T-helper 17 cell (primary cell): ENCODE measurements at places on chromosomes 11 and 22.

- no peak for DNase-seq
Measured at GRCh38 chr11:123451183-123451781, 21.2 kb downstream of the GRAMD1B start.

DNA sequence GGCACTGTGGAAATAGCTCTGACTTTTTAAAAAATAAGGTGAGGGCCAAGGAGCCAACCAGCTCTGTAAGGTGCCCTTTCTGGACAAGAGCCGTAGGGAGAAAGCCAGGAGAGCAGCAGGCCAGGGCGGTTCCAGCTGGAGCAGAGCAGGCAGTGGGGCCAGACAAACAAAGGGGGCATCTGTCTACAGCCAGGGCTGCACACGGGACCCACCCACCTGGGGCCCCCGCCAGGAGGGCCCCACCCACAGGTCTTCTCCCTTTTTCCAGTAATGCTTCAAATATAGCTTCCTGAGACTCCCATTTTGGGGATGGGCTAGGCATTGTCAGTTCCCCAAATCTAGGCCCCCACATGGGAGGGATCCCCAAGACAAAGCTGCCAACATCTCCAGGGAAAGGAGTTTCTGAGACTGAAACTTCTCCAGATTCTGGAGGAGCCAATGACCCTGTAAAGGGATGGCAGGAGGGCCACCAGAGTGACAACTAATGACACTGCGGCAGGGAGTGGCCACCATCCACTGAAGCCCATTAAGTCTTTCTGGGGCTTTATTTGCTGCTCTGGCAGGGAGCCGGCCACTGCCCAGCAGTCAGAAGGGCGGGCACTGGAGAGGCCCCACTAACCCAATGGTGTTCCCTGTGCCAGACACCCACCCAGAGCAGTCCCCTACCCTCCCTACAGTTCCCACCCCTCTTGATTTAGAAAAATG is 1.9 kb downstream of the ZFTA start:
- DNase-seq = no peak

DNA sequence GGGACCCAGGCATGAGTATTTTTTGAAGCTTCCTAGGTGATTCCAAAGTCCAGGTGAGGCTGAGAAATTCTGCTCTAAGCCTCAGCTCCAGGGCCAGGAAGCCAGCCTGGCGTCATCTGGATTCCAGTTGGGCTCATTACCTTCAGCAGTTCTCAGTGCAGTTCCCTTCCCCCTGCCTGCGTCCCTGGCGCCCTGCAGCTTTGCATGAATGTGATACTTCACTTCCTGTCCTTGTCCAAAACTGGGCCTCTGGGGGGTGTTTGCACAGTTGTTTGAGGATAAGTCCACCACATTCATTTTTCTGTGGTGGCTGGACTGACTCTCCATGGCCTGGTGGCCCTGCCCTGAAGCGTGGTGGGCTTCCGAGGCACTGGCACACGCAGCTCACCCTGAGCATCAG is 98.1 kb downstream of the TENM4 start:
- DNase-seq = no peak

DNA sequence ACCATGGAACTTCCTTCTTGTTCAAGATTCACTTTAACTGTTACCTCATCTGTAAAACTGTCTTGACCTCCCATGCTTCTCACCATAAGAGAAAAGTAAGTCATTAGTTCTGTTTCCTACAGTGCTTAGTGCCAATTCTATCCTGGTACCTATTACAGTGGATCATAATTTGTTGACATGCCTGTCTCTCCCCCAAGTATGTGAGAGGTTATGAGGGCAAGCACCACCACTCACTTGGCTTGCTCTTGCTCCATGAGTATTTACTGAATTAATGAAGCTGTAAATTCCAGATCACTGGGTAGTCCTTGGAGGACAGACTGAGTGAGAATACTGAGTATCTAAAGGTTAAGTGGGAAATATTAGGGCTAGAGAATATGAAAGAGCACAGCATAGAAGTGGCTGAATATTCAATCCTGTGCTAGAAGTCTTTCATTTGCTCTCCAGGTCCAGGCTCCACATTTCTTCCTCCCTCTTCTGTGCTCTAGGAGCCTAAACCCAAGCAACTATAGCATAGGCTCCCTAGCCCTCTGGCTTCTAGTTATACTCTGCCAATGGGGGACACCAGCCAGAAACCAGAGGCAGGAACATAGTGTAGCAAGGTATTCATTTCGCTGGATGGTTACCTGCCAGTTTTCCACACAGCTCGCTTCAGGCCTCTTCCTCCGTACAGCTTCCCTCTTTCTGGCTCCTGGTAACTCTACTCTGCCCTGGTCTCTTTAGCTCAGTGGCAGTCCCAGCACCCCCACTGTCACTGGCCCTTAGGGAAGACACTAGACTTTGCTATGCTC is 118.2 kb upstream of the SLC5A12 start:
- no peak for DNase-seq

- no peak for DNase-seq
Measured at GRCh38 chr11:102479733-102480132, 27.2 kb upstream of the TMEM123 start.

DNA sequence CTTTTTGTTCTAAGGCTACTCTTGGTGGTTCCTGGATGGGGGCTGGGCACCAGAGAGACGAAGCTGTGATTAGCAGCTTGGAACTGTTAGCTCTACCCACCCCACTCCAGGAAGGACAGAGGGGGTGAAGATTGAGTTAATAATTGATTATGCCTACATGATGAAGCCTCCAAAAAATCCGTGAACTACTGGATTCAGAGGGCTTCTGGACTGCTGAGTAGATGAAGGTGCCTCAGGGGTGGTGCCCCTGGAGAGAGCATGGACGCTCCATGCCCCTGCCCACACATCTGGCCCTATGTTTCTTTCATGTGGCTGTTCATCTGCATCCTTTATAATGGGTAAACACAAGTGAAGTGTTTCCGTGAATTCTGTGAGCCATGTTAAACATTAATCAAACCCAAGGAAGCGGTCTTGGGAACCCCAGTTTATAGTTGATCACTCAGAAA is 47.3 kb upstream of the CYP2D6 start:
- no peak for DNase-seq

- no peak for DNase-seq
Measured at GRCh38 chr11:8731647-8732323, 49.2 kb downstream of the RPL27A start.

DNA sequence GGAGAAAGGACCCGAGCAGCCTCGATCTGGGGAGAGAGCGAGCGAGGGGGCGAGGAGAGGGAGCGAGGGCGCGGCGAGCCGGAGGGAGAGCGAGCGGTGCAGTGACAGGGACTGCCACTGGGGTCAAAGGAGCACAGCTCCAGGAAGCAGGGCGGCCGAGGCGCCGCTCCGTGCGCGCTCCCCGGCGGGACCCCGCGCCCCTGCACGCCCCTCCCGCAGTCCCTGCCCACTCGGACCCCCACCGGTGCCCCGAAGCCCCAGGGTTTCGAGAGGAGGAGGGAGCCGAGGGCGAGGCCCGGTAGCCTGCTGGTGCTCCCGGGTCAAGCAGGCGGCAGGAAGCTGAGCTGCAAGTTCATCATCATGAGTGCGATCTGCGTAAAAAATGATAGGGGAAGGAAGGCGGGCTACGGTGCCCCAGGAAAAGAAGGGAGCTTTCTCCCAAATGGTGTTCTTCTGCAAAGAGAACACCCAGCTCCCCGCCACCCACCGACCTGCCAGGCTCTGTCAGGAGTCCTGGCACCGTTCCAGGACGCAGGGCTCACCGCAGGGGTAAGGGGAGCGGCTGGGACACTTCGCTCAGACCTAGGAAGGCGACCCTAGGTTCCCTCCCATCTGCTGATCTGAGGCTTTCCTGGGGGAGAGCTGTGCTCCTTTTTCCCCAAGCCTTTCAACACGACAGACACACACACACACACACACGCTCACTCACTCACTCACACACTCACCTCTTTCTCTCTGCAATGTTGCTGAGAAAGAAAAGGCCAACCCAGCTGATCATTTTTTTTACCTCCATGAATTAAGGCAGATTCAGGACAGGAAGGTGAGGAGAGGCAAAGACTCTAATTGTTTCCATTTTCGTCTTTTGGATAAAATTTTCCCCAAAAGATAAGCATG is at the start of gene MPPED2:
MPPED2 (minus strand) TSS at position 103 of the 894 bp plus-strand sequence. CDS start 5,980 bp downstream, outside the sequence.
- no peak for DNase-seq

GRCh38 chr22:16815073-16815472 is 10.1 kb downstream of the XKR3 start:
- no peak for DNase-seq

GRCh38 chr11:59776210-59777066 is 21.3 kb downstream of the STX3 start:
- DNase-seq = no peak

DNA sequence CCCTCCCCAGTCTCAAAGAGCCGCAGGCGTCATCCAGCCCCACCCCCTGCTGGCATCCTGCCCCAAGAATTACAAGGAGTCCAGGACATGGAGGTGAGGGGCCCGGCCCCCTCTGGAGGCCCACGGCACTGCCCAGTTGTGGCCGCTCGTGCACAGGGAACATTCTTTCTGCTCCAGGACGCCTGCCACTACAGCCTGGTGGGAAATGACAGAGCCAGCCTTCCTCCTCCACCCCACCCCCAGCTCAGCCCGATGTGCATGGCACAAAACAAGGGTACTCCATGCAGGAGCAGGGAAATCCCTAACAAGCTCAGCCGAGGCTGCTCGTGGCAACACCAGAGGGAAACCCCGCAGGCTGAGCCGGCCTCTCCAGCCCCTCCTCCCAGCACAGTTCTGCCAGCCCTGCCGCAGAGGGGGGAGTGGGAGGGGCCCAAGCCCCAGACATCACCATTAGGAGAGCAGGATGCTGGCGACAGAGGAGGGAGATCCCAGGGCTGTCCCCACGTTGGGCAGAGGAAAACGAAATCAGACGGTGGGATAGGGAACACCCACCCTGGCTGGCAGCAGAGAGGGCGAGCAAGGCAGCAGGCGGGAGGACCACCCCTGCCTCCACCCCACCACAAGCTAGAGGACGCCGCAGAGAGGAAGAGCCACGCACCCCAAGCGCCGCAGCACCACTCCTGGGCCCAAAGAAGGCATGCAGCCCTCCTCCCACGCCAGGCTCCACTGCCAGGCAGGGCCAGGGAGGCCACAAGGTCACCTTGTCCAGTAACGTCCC is 10.0 kb downstream of the IGSF9B start:
- DNase-seq = no peak

DNA sequence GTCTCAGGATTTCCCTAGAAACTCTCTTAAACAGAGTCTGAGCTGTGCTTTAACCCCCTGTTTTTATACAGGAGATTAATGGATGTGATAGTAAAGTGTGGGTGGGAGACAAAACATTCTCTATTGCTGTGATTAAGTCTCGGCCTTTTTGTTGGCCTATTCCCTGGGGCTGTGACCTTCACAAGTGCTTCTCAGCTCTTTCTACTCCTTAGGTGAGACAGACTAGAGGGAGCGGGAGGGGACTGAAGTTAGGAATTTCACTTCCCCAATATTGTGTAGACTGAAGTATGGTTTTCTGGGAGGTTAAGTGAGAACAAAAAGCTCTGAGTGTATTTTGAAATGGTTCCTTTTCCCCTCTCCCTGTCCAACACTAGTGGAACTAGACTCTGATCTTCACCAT is 29.8 kb upstream of the OR8B8 start:
- no peak for DNase-seq

DNA sequence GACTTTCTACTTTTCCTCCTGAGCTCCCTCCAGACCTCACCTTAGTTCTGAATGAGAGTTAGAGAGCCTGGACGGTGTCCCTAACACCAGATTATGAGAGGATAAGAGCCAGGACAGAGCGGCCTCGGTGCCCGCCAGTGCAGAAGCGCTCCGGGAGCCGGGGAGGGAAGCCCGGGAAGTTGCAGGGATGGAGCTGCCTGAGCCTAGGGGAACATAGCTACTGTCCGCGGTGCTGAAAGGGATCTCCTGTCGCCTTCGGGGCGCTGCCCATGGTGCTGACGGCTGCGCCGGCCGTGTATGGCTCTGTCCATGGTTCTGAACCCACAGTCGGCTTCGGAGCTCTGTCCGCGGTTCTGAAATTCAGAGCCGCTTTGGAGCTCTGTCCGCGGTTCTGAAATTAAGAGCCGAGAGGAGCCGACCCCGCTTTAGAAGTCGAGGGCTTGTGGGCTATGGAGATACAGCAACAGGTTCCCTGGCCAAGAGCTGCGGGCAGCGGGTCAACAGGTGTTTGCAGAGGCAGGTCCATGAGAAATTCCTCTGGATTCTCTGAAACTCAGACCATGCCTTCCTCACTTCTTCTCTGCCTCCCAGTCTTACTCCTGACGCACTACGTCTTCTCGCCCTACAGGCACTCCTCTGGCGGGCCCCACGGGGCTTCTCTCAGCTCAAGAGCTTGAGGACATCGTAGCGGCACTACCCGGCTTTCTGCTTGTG is 814 bp downstream of the NPAS4 start:
- DNase-seq = peak; percentile 81

DNA sequence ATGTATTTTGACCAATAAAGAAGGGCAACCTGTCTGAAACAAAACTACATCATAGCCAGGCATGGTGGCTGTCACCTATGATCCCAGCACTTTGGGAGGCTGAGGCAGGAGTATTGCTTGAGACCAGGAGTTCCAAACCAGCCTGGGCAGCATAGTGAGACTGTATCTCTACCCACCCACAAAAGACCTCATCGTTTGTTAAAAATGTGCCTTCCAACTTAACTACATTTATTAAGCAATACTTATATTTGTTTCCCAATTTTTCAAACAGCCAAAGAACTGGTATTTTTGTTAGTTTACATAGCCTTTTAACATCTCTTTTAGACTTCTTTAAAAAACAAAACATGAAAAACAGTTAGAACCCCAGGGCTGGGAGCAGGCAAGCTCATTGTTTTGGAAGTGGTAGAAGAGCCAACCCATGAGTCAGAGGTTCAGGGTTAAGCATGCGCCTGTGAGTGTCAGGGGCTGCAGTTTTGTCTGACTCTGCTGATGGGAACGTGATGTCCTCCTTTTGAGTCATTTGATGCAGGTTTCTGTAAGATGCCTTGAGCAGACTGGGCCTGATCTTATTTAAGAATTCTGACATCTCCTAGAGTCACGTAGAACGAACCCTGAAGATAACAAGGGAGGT is 53.9 kb upstream of the CRTAM start:
- DNase-seq = no peak

DNA sequence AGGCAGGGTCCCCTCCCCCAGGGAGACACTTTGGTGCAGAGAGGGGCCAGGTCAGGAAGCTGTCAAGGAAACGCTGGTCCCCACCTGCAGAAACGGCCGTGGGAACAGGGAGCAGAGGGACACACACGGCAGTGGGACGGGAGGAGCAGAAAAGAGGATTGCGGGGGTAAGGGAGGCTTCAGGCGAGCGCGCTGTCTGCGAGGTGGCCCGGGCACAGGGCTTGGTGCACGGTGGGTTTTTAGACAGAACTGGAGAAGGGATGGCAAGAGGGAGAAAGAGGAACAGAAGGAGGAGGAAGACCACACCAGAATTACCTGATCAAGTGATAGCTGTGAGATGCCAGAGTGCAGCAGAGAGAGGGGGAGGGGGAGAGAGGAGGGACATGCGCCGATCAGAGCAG is 6.0 kb upstream of the KLHL35 start:
- DNase-seq = no peak

GRCh38 chr22:44659140-44659539 is 42.9 kb upstream of the PRR5 start:
- no peak for DNase-seq

- no peak for DNase-seq
Measured at GRCh38 chr11:125168918-125169456, 4.4 kb downstream of the PKNOX2 start.

- DNase-seq = no peak
Measured at GRCh38 chr11:134921938-134922337, 509.9 kb upstream of the B3GAT1 start.
